ENCODE measurements at places on chromosomes 7 and 10.

- H3K27ac ChIP-seq, result no peak overlapping the region
- H3K27me3 ChIP-seq, result no peaks in the 10 kb centered on the region
- DNase-seq, result no peak
- H3K4me1 ChIP-seq, result no peaks in the 10 kb centered on the region
- no peak overlapping the region for H3K4me3 ChIP-seq
Measured at GRCh38 chr10:58698777-58699356, 186.2 kb downstream of the BICC1 start.

DNA sequence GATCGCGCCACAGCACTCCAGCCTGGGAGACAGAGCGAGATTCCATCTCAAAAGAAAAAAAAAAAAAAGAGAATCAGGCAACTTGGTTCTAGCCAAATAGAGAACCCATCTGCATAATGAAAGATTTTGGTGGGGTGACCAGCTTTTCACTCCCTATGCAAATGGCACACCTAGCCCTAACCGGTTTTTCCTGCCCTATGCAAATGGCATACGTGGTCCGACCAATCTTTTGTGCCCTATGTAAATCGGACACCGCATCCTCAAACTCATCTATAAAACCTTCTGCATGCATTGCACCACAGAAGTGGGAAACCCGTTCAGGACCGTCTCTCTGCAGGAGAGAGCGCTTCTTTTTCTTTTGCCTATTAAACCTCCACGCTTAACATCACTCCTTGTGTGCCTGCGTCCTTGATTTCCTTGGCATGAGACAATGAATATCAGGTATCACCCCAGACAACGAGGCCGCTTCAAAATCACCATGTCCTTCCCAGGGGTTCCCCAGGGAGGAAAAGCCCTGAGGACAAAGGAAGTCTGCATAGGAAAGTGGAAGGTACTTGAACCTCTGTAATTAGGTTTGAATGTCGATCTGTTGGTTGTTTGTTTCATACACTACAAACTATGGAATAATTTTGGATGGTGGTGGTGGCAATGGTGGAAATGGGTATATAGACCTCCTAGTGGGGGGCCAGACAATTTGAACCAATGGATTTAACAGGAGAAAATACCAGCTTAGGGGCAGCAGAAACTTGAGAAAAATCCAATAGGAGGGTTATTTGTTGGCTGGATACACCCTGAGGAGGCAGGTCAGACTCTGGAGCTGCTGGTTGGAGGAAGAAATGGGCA is 396.2 kb downstream of the TYW1 start:
- no peaks in the 10 kb centered on the region for H3K36me3 ChIP-seq
- DNase-seq, result no peak
- no peak overlapping the region for H3K27ac ChIP-seq
- H3K4me3 ChIP-seq, result no peak overlapping the region

GRCh38 chr10:43137717-43138020 is 576 bp upstream of the CSGALNACT2 start:
- H3K27me3 ChIP-seq, result no peaks in the 10 kb centered on the region
- peak overlapping the region; percentile 84 for H3K4me3 ChIP-seq
- H3K4me1 ChIP-seq, result peaks cover 45% of the 10 kb centered on the region
- H3K27ac ChIP-seq, result peak overlapping the region; percentile 91
- peak; percentile 71 for DNase-seq
- no peaks in the 10 kb centered on the region for H3K36me3 ChIP-seq

- no peak for DNase-seq
- peaks cover 38% of the 10 kb centered on the region for H3K4me1 ChIP-seq
- H3K27ac ChIP-seq, result no peak overlapping the region
- H3K27me3 ChIP-seq, result no peaks in the 10 kb centered on the region
- no peak overlapping the region for H3K4me3 ChIP-seq
Measured at GRCh38 chr10:30709229-30709628, 79.7 kb upstream of the LYZL2 start.

GRCh38 chr7:149423449-149424110 is 37.3 kb downstream of the ZNF777 start:
- no peaks in the 10 kb centered on the region for H3K27me3 ChIP-seq
- peaks cover 10% of the 10 kb centered on the region for H3K4me1 ChIP-seq
- no peak for DNase-seq

GRCh38 chr7:22663721-22664120 is 63.3 kb upstream of the IL6 start:
- H3K36me3 ChIP-seq, result no peaks in the 10 kb centered on the region
- H3K4me3 ChIP-seq, result no peak overlapping the region
- no peaks in the 10 kb centered on the region for H3K27me3 ChIP-seq
- H3K4me1 ChIP-seq, result no peaks in the 10 kb centered on the region
- no peak overlapping the region for H3K27ac ChIP-seq

DNA sequence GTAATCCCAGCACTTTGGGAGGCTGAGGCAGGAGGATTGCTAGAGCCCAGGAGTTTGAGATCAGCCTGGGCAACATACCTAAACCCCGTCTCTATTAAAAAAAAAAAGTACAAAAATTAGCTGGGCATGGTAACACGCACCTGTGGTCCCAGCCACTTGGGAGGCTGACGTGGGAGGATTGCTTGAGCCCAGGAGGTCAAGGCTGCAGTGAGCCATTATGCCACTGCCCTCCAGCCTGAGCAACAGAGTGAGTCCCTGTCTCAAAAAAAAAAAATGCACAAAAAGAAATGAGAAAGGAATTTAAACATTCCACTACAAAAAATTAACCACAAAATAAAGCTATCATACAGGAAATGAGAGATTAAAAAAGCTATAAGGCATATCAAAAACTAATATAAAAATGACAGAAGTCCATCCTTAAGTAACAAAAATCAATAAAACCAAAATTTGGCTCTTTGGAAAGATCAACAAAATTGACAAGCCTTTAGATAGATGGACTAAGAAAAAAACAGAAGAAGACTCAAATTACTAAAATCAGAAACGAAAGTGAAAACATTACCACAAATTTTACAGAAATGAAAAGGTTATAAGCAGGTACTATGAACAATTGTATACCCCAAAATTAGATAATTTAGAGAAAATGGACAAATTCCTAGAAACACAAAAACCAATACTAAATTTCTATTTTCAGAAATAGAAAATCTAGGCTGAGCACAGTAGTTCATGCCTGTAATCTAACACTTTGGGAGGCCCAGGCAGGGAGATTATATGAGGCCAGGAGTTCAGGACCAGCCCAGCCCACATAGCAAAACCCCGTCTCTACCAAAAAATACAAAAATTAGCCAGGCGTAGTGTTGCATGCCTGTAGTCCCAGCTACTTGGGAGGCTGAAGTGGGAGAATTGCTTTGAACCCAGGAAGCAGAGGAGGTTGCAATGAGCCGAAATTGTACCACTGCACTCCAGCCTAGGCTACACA is 42.4 kb upstream of the NANOS1 start:
- DNase-seq, result no peak
- H3K27me3 ChIP-seq, result peaks cover 3% of the 10 kb centered on the region
- H3K4me3 ChIP-seq, result no peak overlapping the region
- H3K36me3 ChIP-seq, result no peaks in the 10 kb centered on the region

GRCh38 chr7:142563470-142563869 is 185.8 kb upstream of the PRSS1 start:
- DNase-seq, result no peak
- H3K27me3 ChIP-seq, result no peaks in the 10 kb centered on the region
- H3K36me3 ChIP-seq, result no peaks in the 10 kb centered on the region
- H3K4me3 ChIP-seq, result no peak overlapping the region

Measured in DND-41 (cell line).